ENCODE measurements at places on chromosomes 12 and 14.

DNA sequence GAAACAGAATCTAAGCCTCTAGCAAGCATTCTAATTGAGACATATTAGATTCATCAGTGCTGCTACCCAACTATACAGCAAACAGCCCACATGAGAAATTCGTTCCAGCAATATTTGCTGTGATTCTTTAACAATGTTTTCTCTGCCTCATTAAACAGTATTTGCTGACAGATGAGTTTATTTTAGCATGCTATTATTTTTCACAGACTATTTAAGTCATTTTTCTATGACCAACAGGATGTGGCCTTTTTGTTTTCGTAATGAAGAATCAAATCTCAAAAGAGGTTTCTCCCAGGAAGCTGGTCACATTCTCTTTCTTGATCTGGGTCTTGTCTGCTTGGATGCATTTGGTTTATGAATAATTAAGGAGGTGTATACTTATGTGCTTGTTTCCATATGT lies 23.2 kb upstream of the SERPINA12 start:
- peak; percentile 74 for DNase-seq

DNA sequence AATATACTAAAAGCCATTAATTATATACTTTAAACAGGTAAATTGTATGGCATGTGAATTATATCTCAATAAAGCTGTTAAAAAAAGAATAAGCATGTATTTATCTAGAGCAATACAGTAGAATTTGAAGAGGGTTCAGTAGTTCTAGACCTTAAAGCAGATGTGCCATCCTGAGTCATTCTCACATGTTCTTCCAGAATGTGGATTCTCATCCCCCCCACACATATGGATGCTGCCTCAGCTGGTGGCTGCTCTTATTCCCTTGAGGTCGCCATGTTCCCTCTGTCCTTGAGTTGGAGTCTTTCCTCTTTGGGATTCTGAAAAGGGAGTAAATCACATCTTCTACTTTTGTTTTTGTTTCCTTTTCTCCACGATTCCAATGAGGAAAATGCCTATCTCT lies 321.3 kb downstream of the AEBP2 start:
- no peak for DNase-seq

- no peak for DNase-seq
Observed at GRCh38 chr12:92109613-92110012, 36.0 kb downstream of the BTG1 start.

DNA sequence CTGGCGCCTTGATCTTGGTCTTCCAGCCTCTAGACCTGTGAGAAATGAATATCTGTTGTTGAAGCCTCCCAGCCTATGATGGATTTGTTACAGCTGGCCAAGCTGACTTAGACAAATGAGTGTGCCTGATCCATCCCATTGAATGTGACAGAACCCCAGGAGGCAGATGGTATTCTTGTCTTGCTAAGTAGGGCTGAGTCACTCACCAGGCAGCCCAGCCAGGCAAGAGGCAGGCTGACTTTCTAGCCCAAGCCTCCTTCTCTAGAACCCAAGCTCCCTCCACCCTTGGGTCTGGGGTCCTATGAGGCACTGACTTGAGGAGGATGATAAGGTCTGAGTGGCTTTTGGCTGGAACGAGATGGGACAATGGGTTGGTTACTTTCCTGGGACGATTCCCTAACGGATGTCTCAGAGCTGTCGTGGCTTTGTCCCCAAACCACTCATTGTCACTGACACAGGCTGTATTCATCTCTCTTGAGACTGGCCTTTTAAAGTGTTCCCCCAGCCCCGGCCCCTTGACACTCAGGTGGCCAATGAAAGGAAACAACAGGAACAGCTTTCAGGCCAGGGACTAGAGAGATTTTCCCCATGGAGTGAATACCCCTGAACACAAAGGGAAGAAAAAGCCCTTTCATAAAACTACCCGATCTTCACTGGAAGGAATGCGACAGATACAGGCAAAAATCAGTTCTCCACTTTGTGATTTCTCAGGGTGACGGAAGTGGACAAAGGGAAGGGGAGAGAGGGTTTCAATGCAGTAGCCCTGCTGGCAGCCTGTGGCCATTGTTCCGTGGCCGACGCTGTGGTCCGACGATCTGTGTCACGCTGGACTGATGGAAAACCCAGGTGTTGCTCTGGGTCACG lies 264.2 kb downstream of the AACS start:
- no peak for DNase-seq

GRCh38 chr14:91636604-91637003 lies 95.3 kb downstream of the CATSPERB start:
- DNase-seq = peak; percentile 3

GRCh38 chr12:89884416-89884898 lies 175.8 kb upstream of the ATP2B1 start:
- no peak for DNase-seq

- peak; percentile 36 for DNase-seq
Observed at GRCh38 chr14:95614349-95614748, 71.9 kb upstream of the TCL1B start.

Data from ELR (cell line).